B cell (primary cell): ENCODE measurements at places on chromosomes 6 and 20.

- DNase-seq: no peak
Measured at GRCh38 chr6:5464099-5464885, 203.0 kb downstream of the FARS2 start.

- DNase-seq: peak; percentile 15
Measured at GRCh38 chr6:99333068-99333467, 16.4 kb downstream of the FAXC start.

DNA sequence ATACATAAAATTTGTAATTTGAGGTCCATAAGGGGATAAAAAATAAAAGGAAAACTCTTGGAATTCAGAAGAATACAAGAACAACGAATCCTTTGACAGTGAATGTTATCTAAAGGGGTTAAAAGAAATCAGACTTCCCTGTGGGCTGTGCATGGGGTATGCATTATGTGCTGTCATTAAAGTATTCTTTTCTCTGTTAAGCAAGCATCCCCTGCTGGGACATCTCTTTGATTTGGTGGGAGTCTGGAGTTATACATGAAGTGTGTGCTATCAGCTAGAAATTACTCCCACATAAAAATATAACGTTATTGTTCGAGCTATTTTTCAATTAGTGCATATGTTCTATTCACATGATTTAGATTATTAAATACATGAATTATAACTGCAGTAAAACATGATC is 195.2 kb downstream of the CENPW start:
- no peak for DNase-seq

GRCh38 chr20:43096931-43097260 is 92.8 kb downstream of the PTPRT start:
- no peak for DNase-seq

DNA sequence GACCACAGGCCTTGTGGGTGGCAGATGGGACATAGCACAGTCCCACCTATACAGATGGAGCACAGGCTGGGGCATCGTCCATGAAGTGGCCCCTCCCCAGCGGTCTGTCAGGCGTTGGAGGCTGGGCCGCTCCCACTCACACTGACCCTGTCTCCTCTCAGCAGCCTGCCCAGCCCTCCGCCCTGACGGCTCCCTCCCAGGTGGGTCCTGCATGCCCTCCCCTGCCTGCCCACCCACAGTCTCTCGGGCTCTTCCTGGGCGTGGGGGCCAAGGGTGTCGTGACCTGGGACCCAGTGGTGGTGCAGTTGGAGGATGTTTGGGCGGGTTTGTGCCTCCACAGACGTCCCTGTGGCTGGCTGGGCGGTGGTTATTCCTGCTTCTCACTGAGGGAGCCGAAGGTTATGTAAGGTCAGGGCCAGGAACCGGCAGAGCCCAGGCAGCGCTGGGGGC is 22.3 kb downstream of the COL20A1 start:
- DNase-seq: no peak

GRCh38 chr6:154510144-154510905 is at the start of gene CNKSR3:
Gene CNKSR3 (minus strand): TSS chr6:154510685. CDS start chr6:154510114, 571 bp downstream.
- DNase-seq: peak; percentile 7

DNA sequence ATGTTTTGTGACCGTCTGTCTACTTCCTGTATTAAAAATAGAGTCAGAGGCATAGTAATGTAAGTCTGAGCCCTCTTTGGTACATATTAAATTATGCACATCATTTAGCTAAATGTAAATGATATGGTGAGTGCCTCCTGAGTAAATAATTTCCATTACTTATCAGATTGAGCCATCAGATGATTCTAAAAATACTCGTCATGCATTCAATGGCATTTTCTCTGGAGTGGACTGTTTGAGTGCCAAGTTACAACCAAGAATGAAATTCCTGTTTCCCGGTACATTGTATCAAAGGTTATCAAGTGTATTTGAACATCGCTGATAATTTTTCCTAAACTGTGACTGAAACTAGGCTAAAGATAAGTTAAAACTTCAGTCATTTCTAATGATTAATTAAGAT is 81.0 kb downstream of the AKAP7 start:
- no peak for DNase-seq

DNA sequence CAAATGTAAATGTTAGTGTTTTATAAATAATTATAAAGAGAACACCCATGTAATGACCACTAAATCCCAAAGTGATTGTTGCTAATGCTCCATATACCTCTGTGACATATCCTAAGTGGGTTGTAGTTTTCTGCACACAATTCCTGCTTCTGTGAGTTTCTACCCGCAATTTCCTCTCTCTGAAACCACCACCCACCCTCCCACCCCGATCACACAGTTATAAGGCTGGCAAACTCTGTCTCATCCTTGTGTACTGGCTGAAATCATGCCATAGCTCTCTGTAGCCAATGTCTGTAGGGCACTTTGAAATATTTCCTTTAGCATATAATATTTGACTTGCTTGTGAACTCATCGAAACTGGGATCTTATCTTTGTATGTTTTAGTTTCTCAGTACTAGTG is 236.6 kb downstream of the PLCB1 start:
- DNase-seq: no peak

DNA sequence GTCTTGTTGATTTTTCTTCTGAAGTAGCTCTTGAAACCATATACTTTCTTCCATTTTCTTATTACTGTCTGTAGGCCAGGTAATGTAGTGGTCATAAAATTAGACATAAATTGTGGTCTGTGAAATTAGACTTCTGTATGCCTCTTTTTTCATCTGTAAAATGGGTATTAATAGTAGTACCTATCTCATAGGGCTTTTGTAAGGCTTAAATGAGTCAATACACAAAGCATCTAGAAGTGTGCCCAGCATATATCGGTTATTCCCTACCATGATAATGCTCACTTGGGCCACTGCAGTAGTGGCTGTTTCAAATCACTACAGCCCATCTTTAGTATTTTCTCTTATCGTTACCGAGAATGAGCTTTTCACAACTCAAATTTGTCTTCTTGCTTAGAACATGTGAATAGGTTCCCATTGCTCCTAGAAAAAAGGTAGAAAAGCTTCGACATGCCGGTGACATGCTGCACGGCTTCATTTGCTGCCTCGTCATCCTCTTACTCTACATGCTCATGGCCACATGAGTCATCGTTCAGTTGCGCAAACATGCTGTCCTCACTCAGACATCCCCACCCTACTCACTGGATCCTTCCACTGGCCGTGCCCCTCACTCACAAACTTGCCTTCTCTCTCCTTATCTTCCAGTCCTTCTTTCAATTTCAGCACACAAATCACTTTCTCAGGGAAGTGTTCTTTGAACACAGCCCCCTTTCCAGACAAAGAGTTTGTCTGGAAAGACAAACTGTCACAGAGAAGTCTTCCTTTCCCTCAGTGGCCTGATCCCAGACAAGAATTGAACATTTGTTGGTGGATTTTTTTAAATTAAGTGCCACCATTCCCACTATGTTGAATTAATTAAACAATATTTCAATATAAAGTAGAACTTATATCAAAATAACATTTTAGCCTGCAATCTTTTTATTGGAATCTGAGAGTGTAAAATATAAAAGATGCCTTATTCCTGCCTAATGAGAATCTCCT is 32.2 kb upstream of the ERVFRD-1 start:
- no peak for DNase-seq

DNA sequence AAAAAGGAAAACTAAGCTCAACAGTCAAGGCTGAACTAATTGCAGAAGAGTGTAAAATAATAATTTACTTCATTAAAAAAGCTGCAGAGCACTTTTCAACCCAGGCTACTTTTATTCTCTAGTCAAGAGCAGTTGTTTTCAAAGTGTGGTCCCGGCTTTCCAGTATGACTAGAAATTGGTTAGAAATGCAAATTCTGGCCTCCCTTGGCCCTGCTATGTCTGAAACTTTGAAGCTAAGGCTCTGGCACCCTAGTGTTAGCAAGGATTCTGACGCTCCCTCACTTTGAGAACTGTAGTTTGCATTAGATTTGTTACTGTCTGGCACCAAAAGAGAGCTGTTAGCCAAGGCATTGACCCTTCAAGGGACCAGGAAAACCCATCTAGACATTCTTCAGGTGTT is 9.5 kb upstream of the NXT1 start:
- no peak for DNase-seq

GRCh38 chr6:150380256-150380655 is 11.4 kb downstream of the IYD start:
- no peak for DNase-seq

GRCh38 chr6:18293076-18293904 is 29.0 kb upstream of the DEK start:
- DNase-seq: no peak

DNA sequence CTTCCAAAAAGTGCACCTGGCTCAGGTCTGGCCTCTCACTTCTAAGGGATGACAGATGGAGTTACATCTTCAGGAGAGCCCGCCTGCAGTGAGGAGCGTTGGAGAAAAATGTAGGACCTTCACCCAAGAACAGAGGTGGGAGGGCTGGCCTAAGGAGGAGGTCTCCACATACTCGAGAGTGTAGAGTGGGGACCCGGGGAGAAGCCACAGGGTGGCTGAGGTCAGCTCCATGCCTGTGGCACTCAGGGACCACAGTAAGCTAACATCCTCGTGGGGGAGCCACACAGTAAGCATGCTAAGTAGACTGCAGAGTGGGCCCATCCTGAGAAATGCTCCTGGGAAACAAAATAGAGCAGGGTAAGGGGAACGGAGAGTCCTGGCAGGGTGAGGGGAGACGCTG is 24.0 kb downstream of the AAR2 start:
- DNase-seq: no peak

DNA sequence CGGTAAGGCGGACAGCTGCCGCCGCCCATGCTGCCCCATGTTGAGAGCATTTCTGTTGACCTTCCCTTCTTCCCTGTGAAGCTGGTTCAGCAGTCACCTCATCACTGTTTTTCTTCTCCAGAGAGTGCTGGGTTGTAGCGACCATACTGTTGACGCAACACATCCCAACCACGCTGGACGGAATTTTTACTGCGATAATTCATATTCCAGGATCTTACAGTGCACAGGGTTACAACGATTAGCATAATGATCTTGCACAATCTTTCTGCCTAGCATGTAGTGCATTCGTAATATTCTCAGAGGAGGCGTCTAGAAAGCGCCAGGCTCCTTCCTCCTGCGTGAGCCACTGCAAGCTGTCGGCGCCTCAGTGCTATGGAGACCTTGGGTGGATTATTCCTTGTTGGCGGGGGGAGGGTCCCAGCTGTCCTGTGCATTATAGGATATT is 137.0 kb downstream of the MTHFD1L start:
- DNase-seq: no peak

DNA sequence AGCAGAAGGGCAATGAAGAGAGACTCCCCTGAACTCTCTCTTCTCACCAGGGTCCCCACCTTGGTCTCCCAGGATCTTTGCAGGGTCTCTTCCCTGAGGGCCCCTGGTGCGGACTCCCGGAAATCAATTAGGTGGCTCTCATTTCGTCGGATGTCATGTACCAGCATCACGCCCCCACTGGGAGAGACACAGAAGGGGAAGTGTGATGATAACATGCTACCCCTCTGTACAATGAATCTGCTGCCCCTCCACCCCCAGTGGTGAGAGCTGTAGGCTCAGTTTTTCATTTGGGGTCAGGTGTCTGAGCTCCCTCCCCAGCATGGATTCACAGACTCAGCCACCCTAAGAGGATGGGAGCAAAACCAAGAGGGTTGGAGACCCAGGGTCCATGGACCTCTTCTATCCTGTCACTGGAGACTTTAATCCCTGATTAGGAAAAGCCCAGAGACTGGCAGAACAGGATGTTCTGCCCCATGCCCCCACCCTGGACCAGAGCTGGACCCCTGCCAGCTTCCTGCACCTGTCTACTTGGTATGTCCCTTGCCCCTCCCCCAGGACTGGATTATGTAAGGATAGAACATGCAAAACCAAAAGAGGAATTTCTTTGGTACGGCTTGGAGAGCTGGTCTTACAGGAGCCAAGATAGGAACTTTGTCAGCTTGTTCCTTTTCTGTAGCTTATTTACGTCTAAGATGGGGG is 11.1 kb downstream of the GGT7 start:
- DNase-seq: no peak

- no peak for DNase-seq
Measured at GRCh38 chr20:11112832-11113231, 439.0 kb upstream of the JAG1 start.

DNA sequence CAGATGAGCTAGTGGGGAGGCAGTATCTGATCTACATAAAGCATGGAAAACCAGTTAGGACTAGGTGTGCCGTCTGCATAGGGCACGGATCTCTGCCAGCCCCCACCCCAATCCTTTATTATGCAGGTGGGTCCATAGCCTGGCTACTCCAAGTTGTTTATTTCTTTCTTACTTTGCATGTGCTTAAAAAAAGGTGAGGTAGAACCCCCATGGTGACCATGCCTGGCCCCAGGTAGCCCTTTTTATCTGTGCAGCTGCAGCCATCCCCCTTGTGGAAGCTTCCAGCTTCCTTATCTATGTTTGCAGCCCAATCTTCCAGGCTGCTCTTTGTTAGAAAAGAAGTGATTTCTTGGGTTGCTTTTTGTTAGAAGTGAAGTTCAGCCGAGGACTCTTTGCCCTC is 9.0 kb upstream of the TREM2 start:
- no peak for DNase-seq

DNA sequence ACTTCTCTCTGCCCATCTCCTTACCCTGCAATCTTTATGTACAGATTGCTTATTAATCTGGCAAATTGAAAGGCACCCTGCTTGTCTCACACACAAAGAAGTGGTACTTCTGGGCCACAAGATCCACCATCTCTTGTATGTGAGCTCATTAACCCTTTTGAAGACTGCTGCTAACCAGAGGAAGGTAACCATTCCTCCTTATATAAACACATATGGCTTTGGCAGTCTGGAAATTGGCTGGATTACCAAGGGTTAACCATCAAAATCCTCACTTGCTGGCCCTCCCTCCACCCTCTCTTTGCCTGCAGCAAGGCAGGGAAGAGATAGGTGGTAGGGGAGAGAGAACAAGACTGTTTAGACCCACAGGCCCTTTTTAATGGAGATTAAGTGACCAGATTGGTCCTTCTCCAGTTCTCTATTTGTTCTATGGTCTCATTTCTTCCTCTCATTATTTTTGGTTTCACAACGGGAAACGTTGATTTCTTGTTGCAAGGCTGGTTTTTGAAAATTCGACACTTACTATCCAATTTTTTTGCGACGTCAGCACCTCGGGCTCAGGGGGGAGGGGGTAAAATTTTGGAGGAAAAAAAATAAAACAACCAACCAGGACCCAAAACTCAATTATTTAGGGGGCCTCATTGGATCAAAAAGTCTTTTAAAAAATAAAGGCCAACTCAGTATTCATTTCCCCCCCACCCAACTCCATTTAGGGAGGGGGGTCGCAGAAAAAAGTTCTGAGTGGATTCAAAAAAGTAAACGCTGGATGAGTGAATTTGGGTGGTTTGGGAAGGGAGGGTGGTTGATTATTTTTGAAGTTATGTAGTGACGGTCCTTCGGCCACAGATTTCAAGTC is 859 bp downstream of the PPP1R10 start:
- peak; percentile 72 for DNase-seq

GRCh38 chr6:19032591-19033295 is 645.6 kb downstream of the RNF144B start:
- DNase-seq: no peak

GRCh38 chr20:59977086-59977485 is 18.9 kb downstream of the CDH26 start:
- DNase-seq: no peak

- no peak for DNase-seq
Measured at GRCh38 chr20:37994512-37994911, 38.7 kb downstream of the TTI1 start.
